MM.1S (cell line): ENCODE measurements at places on chromosomes 5 and 9.

DNA sequence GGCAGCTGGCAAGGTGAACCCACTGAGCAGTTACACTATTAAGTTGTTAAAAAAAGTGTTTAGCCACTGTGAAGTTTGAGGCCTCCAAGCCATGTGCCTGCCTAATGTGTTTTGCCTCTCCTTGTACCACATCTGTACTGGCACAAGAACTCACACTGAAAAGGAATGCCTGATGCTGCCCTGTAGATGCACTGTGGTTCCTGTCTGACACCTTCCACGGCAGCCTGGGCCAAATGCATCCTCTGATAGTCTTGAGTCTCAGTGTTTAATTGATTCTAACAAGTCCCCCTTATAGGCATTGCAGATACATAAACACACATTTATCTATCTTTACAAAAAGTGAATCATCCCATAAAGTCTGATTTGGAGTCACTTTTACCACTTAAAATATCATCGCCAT lies 169.9 kb downstream of the TTC39B start:
- DNase-seq = no peak

DNA sequence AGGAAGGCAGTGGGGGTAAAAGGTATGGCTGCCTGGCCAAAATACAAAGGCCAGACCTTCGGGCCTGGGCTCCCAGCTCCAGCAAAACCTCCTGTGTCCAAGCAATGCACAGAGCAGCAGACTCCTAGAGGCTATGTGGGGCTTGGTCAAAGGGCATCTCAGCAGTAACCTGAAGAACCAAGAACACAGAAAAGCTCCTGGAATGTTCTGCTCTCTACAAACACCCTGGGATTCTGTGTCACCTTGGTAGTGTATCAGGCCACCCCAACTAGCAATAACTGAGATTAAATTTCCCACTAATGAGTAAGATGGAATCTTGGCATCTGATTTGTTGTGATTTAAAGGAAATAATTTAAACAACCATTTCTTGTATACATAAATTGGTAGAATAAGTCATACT lies 158.6 kb downstream of the GLIS3 start:
- DNase-seq = no peak

DNA sequence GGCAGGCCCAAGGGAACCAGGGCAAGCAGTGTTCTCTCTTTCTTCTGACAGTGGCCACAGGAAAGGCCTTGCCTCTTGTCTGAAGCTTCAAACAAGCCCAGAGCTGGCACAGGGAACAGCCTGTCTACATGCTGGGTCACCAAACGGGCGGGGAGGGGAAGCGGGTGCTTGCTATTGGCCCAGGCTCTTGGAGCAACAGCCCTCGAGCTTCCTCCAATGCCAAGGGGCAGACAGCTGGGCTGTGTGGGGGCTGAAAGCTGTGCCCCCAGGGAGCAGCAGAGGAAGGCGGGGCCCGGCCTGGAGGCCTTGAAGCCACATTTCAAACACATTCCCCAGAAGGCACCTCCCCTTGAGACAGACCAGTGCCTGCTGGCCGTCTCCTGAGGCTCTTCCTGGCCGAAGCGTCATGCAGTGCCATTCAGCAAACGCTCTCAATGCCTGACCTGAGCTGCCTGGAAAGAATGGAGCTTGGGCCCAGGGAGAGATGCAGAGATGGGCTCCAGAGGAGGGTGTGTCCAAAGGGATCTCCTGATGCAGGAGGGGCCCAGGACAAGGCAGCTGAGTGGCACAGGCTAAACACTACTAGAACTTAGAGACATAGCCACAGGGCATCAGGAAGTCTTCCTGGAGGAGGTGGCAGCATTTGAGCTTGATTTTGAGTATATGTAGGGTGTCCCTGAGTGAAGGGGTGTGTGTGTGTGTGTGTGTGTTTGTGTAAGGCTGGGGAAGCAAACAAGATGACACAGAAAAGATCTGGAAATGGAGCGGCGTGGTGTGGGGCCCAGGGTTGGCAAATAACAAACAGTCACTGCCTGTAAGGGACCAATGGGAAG lies 2.5 kb downstream of the FIBCD1 start:
- DNase-seq = no peak

- DNase-seq = no peak
These were observed 700 bp downstream of the CDO1 start for GRCh38 chr5:115815693-115816225.

DNA sequence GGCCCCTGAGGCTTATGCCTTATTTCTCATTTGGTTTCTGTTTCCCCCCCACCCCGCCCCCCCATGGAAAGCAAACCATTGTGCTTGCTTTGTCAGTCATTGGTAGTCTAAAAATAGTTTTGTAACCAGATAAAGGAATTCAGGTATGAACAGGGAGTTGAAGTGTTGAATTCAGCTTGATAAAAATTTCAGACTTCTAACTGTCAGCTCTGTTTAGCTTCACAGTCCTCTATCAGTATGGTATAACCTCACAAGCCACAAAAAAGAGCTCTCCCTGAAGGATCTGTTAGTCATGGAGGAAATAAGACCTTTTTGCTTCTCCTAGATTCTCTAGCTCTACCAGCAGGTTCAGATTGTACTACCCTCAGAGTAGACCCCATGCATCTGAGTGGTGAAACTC lies 378.1 kb downstream of the TMEM38B start:
- peak; percentile 25 for DNase-seq

GRCh38 chr5:113427871-113428574 lies 6.8 kb downstream of the TSSK1B start:
- no peak for DNase-seq

DNA sequence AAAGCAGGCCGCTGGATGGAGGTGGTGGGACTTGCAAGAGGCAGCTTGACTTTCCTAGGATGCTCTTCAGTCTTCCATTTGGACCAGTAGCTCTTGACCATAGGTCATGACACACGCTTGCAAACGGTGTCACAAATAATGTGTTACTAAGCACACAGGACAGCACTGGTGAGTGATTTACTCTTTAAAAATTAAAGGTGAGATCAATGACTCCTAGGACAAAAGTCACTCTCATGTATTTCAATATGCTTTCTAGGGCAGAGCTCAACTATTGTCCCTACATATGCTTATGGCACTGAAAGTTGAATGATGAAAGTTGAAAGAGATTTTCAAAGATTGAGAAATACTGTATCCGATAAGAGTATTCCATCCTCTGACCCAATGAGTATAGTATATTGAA lies 496.7 kb downstream of the EBF1 start:
- no peak for DNase-seq

- no peak for DNase-seq
These were observed 127.2 kb upstream of the LARP1 start for GRCh38 chr5:154627698-154628678.

DNA sequence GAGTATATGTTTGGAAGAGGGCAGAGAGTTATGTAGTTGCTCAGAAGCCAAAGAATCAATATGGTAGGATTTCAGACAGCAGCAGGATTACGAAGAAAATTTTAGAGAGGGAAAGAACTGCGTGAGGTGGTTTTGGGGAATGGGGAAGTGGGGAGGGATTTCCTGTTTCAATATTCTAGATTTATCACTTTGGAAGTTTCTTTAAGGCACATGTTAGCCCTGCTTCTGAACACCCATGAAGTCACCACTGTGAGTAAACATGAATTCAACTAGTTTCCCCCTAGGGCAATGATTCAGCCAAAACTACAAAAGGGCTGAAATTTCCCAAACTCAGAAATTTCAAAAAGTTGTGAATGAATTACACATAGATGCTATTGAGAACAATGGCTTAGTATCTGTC lies 132.2 kb downstream of the EBF1 start:
- DNase-seq = no peak

DNA sequence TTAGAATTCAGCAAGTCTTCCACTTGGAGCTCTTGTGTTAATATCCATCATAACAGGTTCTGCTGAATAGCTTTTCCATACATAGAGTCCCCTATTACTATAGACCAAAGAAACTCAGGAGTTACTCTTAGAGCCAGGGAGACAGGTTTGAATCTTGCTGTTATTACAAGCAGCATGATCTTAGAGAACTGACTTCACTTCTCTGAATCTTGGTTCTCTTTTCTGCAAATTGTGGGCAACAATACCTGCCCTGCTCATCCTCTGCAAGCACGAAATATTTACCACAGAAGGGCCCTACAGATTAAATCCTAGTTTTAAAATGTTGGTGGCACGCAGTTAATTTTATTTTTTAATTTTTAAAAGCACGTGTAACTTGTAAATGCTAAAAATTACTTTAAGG lies 111.7 kb downstream of the TLR4 start:
- DNase-seq = no peak

GRCh38 chr5:2847608-2848007 lies 96.1 kb upstream of the IRX2 start:
- no peak for DNase-seq

GRCh38 chr5:17441351-17441750 lies 56.7 kb upstream of the TAF11L2 start:
- no peak for DNase-seq

GRCh38 chr9:106945727-106946660 lies 83.0 kb downstream of the ZNF462 start:
- no peak for DNase-seq

GRCh38 chr9:135969064-135969683 lies 8.0 kb upstream of the UBAC1 start:
- DNase-seq = no peak

DNA sequence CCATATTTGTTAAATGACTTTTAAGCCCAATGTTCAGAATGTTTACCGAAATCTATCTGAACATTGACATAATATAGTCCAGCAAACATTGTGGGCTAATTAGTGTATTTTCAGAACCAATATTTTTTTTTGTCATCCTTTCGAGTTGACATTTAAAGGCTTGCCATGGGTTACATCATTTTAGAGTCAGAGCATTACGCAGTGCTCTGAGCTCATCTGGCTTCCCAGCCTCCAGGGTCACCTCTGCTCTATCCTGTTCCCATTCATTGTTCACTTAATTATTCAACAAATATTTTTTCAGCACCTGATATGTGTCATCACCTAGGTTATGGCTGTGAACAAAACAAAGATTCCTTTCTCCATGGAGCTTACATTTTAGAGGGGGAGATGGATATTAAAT lies 80.2 kb downstream of the SREK1 start:
- no peak for DNase-seq

DNA sequence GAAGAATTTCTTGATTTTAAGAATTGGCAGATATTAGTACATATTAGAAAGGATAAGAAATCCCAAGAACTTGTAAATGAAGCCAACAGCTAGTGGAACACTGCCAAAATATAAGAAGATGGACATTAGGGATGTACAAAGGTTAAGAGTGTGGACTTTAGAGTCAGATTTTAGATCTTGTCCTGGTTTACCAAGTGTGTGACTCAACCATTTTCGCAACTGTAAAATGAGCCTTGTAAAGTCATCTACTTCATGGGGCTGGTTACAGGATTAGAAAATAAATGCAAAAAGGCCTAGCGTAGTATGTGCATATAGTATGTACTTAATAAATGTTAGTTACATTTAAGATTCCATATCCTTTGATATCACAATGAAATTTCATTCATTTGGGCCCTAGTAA lies 260.0 kb downstream of the RAB3C start:
- DNase-seq = no peak

GRCh38 chr9:12720551-12720950 lies 27.4 kb downstream of the TYRP1 start:
- DNase-seq = no peak

DNA sequence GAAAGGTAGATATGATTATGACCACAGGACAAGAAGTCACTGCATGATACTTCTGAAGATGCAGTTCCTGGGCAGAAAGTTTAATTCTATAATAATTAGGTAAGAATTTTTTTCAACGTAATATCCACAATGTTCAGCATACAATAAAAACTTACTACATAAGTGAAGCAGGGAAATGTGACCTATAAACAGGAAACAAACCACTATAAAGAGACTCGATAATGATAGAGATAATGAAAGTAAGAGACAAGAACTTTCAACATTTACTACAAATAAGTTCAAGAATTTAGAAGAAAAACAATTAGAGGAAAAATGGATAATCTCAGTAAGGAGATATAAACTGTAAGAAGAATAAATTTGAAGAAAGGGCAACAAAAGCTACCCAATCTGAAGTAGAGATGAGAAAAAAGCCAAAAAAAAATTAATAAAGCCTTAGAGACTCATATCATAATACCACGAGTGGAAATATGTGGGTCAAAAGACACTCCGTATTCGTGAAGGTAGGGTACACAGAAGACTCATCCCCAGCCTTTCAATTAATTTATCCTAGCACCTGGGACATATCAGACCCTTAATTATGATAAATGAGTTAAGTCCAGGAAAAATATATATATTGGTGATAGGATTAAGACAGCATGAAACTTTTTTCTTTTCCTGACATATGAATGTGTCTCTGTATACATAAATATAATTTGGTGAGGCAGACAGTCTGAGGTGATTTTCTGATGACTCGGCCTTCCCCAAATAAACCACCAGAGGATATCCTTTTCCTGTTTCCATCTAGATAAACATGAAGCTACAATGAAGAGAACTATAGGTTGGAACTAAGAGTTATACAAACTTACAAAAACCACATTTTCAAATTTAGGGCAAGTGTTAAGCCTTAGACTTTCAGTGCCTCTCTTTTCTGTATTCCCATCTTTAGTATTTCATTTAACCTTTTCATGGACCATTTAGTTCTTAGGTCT lies 120.4 kb downstream of the RAPGEF6 start:
- peak; percentile 73 for DNase-seq

DNA sequence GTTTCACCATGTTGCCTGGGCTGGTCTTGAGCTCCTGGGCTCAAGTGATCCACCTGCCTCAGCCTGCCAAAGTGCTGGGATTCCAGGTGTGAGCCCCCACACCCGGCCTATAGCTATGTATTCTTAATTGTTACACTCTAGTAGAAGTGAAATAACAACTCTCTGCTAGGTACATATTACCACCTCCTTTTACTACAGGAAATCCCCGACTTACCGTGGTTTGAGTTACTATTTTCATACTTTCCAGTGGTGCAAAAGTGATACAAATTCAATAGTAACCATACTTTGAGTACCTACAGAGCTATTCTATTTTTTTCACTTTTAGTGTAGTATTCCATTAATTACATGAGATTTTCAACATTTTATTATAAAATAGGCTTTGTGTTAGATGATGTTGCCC lies 719 bp downstream of the ARL14EPL start:
- DNase-seq = peak; percentile 48

DNA sequence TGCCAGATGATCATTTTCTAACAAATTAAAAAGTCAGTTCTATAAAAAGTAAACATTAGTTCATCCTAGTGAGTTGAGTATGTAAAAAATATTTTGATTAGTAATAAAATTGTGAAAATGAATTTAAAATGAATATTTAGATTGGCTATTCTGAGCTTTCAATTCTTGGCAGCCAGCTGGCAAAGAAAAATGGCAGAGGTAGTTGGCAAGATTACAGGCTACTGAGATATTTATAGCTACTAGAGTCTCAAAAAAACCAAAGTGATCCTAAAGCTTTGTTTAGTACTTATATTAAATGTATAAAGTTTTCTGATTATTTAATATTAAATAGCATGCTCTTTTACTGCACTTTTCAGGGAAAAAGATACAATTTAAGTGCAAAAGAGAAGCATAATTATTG lies 25.0 kb downstream of the SGTB start:
- no peak for DNase-seq
